ENCODE measurements at places on chromosomes 7 and 10.

- no peak for DNase-seq
These were observed 271.7 kb downstream of the TCF7L2 start for GRCh38 chr10:113221756-113222168.

DNA sequence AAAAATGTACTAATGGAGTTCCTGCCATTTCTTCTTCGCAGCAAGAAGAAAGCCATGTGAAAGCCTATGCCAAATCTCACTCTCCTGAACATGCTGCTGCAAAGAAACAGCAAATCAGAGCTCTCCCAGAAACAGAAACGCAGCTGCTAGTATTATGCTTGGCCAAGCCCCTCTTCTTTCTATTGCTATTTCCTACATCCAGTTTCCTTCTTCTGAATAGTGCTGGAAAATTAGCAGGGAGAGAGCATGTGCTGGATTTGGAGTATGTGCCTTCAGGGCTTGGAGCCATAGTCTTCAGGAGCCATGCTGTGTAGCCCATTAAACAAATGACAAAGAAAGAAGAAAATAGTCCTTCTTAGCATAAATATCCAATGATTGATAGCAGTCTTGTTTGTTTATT lies 852.0 kb upstream of the PHF14 start:
- no peak for DNase-seq

- DNase-seq, result no peak
These were observed 295.9 kb downstream of the PTEN start for GRCh38 chr10:88159127-88159829.

DNA sequence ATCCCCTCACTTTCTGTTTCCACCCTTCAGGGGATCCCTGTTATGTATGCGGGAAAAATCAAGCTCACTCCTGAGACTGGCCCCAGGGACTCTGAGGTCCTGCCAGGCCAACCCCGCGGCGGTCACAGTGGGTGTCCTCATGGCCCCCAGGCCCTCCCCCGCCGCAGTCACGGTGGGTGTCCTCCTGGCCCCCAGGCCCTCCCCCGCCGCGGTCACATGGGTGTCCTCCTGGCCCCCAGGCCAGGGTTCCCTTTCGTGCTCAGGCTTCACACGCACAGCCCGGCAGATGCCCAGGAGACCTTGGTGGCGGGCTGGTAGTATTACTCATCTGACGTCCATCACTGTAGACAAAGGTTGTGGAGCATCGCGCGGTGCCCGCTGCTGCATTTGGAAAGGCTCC lies 491.0 kb upstream of the FOXK1 start:
- DNase-seq, result no peak

GRCh38 chr7:34308595-34308994 lies 349.4 kb upstream of the NPSR1 start:
- DNase-seq, result no peak

- DNase-seq, result no peak
These were observed 55.7 kb downstream of the LRRTM3 start for GRCh38 chr10:66981361-66982052.

DNA sequence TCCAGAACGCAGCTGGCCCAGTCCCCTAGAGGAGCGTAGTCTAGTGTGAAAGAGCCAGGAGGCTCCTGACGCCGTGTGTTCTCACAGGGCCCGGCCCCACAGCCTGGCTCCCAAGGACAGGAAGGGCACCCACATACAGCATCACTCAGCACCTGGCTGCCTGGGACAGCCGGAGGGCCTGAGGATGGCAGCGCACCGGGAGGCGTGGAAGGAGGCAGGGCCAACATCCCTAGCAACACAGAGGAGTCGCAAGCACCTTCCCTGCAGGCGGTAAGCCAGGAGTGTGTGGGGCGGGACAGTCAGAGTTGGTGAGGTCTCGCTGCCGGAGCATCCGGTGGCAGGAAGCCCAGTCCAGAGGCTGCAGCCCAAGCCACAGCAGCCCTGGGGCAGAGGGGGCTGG lies 125.8 kb downstream of the MAD1L1 start:
- DNase-seq, result no peak

DNA sequence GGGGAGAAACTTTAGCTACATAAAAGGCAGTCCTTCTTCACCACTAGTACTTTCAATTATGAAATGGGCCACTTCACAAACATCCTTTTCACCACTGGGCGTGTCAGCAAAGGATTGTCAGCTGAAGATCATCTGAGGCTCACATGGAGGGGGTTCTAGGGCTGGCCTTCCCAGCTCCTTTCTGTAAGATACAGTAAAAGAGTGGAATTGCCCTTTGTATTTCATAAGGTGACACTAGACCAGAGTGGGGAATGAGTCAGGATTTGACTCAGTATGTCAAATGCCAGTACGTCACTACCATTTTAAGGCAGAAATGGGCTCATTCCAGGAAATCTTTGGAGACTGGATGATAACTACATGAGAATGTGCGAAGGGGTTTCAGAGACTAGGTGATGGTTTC lies 21.2 kb upstream of the BLOC1S2 start:
- DNase-seq, result no peak

Measured in CD4-positive, alpha-beta T cell treated with Interleukin-17A for 4 hours (primary cell).